ENCODE measurements at places on chromosomes 2 and 18.

DNA sequence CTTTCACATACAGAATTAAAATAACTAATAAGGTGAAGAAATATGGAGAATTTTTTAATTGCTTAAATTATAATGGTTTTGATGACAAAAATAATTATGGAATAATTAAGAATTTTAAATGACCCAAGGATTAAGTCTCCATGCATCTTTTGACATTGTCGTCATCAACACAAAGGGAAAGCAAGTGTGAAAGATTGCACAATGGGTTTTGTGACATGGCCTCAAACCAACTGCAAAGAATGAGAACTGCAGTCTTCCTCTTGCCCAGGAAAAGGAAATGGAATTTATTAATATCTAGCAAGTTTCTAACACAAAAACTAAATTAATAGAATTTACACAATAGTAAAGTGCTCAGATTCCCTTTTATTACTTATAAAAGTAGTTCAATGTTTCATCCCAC lies 329.1 kb upstream of the PKDCC start:
- DNase-seq, result no peak

GRCh38 chr2:112626604-112627059 lies 19.1 kb upstream of the SLC20A1 start:
- DNase-seq, result peak; percentile 80

GRCh38 chr2:25473758-25474340 lies 132.1 kb upstream of the DNMT3A start:
- peak; percentile 72 for DNase-seq

DNA sequence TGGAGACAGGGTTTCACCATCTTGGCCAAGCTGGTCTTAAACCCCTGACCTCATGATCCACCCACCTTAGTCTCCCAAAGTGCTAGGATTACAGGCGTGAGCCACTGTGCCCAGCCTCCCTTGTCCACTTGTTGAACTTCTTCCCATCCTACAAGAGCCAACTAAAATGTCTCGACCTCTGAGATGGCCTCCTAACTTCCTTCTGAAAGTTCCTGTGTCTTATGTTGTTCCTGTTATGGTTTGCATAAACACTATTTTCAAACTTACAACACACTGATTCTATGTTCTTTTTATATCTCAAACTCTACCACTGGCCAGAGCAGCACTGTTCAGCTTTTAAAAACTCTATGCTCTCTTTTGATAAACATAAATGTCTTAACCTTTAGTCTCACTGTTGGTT lies 63.3 kb upstream of the UGP2 start:
- no peak for DNase-seq

DNA sequence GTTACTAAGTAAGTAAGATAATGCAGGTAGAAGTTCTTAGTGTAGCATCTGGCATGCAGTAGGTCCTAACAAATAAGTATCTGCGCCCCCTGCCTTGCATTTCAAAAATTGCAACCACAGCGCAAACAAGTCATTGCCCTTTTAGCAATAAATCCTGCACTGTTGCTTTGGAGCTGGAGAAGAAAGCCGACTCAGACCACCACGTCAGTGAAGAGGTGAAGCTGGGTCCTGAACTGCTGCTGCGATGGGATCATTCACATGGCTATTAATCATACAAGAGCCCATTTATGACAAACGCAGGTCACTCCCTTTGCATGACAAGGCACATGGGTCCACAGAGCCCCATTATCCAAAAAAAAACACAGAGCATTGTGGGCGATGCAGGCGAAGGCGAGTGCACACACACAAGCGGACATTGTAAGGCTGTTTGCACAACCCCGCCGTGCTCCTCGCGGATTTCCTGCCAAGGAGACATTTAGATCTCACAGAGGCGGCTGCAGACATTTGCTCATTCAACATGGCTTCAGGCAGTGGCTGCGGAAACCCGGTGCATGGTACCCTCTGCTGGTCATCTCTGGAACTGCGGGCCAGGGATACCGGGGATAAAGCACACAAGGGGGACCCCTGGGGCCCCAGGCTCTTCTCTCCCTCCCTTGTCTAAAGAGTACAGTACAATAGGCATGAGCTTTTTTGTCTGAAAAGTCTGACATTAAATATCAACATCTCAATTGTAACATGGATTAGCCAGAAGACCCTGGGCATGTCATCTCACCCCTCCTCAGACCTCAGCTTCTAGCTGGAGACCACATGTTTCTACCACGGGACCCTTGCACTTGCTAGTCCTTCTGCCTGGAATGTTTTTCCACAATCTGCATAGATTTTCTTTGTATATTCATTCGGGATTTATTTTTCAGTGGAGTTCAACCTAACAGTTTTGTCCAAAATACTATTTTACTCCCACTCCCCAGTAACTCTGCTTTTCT lies 56.7 kb downstream of the CYRIA start:
- DNase-seq, result peak; percentile 83
